ENCODE measurements at places on chromosomes 3 and 15.

DNA sequence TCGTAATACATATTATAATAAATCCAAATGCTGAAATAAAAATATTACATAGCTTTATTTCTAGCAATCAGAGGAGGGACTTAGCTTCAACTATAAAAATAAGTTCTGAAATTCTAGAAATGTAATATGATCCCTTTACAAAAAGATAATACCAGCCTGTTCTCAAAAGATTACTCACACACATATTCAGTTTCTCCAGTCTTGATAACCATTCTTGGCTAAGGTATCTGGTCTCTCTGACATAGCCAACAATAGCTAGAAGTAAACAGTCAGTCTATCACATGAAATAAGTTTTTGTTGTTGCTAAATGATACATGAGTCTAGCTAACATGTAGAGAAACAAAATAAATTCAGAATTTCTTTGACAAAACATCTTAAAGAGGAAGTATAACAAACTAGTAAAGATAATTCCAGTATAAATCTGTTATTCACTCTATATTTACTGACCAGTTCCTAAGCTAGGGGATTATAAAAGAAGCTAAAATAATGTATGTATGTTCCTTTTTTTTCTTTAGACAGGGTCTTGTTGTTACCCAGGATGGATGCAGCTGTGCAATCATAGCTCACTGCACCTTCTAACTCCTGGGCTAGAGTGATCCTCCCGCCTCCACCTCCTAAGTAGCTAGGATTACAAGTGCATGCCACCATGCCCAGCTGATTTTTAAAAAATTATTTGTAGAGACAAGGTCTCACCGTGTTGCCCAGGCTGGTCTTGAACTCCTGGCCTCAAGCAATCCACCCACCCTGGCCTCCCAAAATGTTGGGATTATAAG is 170.6 kb downstream of the TBL1XR1 start:
- no peak for DNase-seq

GRCh38 chr15:58627701-58628100 is 121.8 kb downstream of the ADAM10 start:
- peak; percentile 42 for DNase-seq

DNA sequence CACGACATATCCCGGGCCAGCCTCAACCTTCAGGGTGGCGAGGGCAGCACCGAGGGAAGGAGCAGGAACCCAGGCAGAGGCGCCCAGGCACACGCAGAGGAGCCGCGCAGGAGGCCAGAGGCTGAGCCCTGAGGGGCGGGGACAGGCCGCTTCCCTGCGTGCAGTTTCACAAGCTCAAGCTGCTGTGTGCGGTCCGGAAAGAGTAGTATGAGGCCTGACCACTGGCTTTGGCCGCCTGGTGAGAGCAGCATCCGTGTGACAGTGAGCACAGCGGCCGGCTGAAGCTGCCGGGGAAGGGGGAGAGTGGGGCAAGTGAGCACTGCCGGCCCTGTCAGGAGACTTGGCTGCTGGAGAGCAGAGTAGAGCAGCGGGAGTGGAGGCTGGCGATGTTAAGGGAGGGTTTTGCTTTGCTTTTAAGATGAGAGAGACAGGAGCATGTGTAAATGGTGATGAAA is 8.7 kb downstream of the ZDHHC19 start:
- DNase-seq, result no peak

DNA sequence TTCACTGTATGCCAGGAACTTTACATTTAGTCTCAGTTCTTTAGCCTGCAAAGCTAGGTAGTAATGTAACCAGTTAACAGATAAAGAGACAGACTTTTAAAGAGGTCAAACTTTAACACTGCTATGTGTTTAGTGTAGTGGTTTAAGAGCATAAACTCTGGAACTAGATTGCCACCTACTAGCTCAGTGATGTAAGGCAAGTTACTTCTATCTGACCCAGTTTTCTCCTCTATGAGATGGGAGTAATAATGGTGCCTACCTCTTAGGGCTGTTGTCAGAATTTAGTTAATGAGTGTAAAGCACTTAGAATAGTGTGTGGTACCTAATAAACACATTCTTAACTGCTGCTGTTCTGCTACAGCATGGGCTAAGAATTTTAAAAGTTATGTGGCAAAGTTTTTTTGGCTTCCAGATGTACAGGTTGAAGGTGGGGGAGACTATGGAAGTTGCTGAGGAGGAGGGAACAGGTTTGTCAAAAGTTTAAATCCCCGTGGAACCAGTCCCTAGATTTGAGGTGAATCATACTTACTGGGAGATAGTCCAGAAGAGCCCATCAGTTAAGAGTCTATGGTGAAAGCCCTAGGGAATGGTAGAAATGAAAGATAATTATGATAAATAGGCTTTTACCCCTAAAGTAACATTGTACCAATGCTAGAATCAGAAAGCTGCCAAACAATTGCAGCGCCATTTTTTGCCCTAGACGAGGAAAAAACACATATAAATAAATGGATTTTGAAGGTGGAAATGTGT is 13.9 kb downstream of the TSC22D2 start:
- no peak for DNase-seq

DNA sequence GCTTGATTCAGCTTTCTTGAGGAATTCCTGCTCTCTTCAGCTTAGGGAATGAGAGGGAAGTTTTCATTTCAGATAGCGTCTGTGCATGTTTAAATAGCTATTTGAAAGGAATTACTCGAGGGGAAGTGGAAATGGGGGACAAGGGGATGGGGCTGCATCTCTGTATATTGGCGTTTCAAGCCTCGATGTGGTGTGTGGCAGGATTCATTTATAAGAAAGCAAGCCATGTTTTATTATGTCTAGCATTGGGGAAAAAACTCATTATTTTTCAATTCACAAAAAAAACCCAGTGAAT is 1.0 kb downstream of the ATP2C1 start:
- no peak for DNase-seq

- DNase-seq, result no peak
Observed at GRCh38 chr3:188662214-188662613, 508.3 kb downstream of the LPP start.

DNA sequence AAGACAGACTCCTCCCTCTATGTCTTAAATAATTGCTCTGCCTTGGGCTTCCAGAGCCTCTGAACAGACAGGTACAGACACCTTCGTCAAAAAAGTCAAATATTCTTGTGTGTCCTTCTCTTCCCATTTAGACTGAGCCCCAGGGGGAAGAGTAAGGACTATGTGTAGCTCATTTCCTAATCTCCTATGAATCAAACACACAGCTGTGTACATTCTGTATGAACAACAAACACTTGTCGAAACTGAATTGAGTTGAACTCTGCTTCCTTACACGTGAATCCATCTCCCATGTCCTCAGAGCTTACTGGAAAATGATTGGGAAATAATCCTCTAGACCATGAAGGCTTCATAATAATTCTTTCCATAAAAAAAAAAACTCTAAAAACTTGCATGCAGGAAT is 80.8 kb downstream of the MOBP start:
- no peak for DNase-seq

GRCh38 chr3:42032693-42033349 is 58.3 kb upstream of the TRAK1 start:
- no peak for DNase-seq

- no peak for DNase-seq
Observed at GRCh38 chr3:136237103-136237502, 13.0 kb upstream of the PCCB start.

DNA sequence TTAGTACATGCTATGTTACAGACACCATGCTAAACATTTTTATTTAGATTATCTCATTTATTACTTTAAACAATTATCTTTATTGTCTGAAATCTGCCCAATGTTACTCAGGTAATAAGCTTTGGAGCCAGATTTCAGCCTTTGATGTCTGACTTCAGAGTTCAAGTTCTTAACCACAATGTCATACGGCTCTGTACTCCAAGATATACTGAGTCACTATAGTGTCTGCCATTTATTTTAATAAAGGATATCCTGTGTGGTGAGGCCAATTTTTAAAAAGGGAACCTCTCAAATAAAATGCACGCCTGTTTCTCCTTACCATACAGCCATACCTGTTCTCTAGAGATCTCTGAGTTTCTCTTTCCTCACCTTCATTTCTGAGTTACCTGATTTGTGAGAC is 193.1 kb downstream of the EPHA3 start:
- no peak for DNase-seq

DNA sequence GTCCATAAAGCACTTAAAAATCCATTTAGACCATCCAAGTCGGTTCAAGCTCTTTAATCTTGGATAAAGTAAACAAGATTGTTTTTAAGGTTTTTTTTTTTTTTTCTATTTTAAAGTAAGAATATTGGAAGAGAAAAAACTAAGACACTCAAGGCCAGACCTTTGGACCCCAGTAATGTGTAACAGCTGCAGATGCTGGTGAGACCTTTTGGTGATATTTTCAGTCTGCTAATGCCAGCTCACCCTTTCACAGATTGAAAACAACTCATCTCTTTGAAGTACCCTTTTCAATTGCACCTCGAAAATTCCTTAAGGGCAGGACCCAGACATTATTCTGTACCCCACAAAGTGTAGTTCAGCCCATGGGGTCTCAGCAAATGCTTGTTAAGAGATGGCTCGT is 260.7 kb upstream of the CTNNB1 start:
- no peak for DNase-seq

DNA sequence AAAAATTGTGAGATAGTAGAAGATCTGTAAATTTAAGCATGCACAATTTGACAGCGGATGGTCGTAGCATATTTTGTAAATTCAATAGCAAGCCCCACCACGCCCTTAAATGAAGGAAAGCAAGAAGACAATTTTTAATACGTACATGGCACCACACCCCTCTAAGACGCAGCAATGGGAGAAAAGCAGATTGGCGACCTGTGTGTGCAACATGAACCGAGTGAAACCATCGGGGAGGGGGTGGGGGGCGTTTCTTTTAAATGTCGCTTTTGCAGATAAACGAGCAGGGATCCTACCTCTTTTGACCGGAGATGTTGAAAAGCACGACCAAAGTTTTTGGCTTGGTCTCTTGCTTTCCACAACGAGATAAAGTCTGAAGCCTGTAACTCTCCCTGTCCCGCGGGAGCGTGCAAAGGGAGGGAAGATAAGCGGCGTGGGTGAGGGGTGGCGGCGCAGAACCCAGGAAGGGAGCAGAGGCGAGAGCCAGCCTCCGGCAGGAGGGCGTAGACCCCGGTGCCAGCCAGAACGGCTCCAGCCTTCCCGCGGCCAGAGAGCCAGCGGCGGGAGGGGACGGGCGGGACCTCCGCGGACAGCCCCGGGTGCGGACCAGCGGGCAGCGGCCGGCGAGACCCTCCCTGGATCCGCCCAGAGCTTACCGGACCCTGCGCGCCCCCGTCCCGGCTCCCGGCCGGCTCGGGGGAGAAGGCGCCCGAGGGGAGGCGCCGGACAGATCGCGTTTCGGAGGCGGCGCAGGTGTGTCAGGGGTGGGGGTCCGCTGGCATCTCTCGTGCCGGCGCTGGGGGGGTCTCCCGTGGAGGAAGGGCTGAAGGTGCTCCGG is at the start of gene CHL1:
CHL1 (plus strand) TSS at position 453 of the 838 bp plus-strand sequence. CDS start 123,014 bp downstream, outside the sequence.
- no peak for DNase-seq

DNA sequence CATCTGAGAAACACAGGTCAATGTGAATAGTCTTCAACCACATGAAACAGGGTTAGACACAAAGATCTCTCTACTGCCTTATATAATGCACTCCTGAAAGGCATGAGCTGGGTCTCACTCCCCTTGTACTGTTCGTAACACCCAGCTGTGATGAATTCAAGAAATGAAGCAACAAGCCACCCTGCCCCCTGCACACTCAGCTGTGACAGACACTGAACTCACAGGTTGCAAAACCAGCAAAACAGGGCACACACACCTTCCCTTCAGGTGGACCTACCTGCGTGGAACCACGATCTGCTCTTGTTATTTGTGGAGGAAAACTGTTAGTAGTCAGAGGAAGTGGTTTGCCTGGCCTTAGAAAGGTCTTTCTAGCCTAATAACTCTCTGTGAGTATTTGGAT is 64.5 kb downstream of the CERS3 start:
- DNase-seq, result no peak

- no peak for DNase-seq
Observed at GRCh38 chr15:99253381-99254090, 2.3 kb downstream of the LRRC28 start.

GRCh38 chr3:117666325-117666724 is 956.7 kb downstream of the TUSC7 start:
- DNase-seq, result no peak

DNA sequence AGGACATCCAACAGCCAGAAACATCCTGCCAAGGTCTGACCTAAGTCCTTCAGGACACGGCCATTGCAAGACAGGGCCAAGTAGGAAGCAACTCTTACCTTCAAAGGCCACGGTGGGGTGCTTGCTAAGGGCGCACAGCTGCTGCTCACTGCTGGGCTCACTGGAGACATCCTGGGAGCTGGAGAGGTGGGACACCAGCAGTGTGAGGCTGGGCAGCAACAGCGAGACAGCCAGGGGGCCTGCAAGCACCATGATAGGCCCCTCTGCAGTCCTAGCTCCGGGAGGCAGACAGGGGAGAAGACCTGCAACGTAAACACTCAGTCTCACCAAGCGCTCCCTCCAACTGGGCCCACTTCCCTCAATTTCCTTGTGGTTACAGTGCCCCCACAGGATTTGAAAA is 79.2 kb downstream of the SEMA5B start:
- no peak for DNase-seq

- DNase-seq, result peak; percentile 48
Observed at GRCh38 chr3:106333911-106334618, 465.3 kb upstream of the CBLB start.

- DNase-seq, result no peak
Observed at GRCh38 chr3:45701172-45701867, 12.1 kb downstream of the SACM1L start.

DNA sequence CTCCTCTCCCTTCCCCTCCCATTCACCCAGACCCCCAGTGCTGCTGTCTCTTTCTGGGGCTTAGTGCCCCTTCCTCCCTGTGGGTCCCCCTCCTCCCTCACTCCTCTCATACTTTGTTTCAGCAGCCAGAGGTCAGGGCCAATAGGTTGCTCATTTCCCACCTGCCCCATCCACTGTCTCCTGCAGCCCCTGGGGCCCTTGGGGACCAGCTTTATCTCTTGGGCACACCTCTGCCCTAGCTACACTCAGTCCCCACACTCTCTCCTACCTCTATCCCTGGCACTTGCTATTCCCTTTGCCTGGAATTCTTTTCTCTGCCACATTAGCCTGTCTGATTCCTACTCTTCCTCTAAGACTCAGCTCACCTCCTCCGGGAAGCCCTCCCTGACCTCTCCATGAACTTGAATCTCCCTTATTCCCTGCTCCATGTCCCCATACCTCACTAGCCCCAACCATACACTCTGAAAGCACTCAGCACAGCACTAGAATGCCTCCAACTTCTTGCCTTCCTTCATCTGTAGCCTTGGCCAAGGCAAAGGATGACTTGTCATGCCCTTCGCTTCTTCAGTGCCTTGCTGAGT is 14.6 kb downstream of the ANPEP start:
- DNase-seq, result no peak

- DNase-seq, result no peak
Observed at GRCh38 chr3:131503320-131503635, 507 bp upstream of the MRPL3 start.

DNA sequence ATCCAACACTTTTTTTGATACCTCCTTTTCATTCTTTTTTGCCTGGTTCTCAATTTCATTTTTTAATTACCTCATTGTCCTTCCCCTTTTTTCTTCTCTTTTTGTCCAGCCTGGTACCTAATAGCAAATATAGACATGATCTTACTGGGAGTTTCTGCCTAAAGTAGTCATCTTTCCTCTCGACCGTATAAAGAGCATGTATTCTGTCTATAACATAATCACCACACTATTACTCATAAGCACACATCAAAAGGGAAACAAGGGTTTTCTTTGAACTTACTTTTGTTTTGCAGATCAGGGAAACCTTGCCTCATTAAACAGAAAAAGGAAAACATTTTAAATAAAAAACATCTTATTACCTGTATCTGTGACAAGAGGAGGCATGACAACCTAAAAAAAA is 33.0 kb downstream of the FAM98B start:
- DNase-seq, result peak; percentile 54

GRCh38 chr3:110624576-110624975 is 447.0 kb upstream of the NECTIN3 start:
- no peak for DNase-seq

GRCh38 chr3:85576697-85577200 is 618.0 kb downstream of the CADM2 start:
- no peak for DNase-seq
